ENCODE measurements at places on chromosomes 5 and 9.

- DNase-seq, result no peak
Observed at GRCh38 chr5:177475563-177476427, 2.4 kb upstream of the DBN1 start.

- DNase-seq, result peak; percentile 41
Observed at GRCh38 chr9:120890320-120891244, 13.6 kb upstream of the PHF19 start.

GRCh38 chr5:42779083-42779482, 22.5 kb downstream of the CCDC152 start:
- no peak for DNase-seq

DNA sequence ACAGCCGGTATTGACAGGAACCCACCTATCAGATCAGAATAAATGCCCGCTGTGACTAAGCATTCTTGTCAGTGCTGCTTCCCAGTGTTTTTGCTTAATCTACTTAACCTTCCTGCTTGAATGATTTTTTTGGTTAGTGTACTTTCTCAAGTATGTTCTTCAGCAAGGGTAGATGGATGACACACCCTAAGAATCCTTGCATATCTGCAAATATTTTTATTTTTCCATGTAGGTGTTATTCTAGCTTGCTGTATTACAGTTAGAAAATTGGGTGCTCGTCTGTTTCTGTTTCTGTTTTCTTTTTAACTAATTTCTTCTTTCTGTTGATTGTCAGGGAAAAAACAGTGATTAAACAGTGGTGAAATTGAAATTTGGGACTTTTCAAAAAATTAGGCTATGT, 64.5 kb downstream of the SEC61B start:
- DNase-seq, result no peak

DNA sequence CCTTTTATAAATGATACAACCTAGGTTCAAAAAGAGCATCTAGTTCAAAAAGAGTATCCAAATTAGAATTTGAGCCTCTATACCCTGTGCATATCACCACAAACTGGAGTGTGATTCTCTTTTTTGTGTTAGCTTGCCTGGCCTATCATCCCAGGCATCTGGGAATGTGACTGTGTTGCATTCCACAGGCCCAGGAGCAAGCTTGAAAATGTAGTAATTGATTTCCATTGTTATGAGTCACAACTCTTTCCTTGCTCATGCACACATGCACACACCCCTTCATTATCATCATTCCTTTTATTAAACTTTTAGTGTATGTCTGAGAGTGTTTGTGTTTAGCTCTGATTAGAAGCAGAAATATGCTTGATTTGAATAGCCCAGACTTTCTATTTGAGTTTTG, 75.2 kb downstream of the FCHO2 start:
- no peak for DNase-seq

DNA sequence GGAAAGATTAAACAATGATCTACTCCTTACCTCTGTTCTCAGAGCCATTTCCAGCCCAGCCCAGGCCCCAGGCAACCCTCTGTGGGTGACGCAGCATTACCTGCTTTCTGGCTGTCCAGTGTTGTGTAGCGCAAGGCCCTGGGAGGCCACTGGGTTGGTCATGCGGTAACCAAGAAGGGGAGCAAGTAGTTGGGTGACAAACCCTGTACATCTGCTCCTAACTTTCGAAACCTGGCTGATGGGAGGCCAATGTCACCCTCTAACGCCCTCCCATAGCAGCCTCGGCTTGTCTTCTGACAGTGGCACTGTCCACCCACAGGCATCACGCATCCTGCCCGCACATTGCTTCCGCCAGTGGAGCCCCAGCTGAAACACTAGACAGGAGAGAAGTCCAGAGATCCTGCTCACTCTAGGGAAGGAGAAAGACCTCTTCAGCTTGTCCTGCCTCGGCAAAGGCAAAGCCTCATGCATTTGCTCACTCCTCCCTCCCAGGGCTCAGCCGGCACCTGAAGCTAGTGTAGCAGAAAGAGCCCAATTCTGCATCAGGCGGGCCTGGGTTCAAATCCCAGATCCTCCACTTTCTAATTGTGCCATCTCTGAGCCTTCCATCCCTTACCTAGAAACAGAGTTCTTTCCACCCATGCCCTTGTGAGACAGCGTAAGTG, 94.6 kb downstream of the ADAMTS2 start:
- DNase-seq, result no peak

DNA sequence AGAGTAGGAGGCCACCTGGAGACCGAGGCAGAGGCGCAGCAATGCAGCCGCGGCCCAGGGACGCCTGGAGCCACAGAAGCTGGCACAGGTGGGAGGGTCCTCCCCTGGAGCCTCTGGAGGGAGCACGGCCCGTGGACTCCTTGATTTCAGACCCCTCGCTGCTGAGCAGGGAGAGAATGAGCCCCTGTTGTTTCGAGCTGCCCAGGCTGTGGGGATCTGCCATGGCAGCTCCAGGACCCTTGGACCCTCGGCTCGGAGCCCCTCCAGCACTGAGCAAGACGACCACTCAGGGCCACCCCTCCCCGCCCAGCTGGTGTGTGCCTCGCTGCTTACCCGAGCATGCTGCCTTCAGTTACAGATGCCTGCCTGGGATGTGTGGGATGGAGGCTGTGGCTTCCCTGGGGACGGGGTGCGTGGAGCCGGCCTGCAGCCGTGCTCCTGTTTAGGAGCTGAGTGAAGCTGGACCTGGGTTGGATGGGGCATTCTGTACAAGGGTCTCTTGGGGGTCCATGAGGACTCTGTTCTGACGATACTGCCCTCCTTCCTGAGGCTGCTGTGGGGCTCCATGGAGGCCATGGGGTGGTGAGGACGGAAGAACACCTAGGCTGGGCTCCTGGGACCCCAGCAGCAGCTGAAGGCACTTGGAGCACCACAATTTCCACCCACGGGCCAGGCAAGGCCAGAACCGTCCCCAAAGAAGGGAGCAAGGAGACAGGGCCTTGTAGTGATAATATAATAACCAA, 115.1 kb upstream of the LPCAT1 start:
- peak; percentile 12 for DNase-seq

DNA sequence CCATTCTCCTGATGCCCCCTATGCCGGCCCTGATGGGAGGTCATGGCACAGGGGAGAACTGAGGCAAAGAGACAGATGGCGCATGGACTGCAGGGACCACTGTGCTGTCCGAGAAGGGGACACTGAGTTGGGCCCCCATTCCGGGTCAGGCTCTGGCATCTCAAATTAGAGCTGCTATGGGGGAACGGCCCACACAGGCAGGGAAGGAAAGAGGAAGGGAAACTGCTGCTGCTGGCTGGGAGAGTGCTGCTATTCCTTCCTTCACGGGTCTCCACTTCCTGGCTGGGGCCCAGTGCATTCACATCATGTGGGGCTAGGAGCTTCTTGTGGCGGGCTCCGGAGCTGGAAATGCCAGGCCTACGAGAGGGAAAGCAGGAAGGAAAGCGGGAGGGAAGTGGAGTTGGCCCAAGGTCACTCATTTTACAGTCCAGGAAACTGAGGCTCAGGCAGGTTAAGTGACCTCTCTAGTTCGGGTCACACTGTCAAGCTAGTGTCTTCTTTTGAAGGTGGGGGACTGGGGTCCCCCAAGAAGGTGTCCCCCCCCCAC, 1.3 kb upstream of the CARD19 start:
- no peak for DNase-seq

GRCh38 chr9:77507212-77507961, 140.7 kb downstream of the GNA14 start:
- no peak for DNase-seq

All from activated CD4-positive, alpha-beta memory T cell treated with anti-CD3 and anti-CD28 coated beads, Interleukin-2, amount 10 ng/mL, durations not matched to agents 7 days and 5 days (primary cell).